ENCODE measurements at places on chromosomes 7 and 10.

DNA sequence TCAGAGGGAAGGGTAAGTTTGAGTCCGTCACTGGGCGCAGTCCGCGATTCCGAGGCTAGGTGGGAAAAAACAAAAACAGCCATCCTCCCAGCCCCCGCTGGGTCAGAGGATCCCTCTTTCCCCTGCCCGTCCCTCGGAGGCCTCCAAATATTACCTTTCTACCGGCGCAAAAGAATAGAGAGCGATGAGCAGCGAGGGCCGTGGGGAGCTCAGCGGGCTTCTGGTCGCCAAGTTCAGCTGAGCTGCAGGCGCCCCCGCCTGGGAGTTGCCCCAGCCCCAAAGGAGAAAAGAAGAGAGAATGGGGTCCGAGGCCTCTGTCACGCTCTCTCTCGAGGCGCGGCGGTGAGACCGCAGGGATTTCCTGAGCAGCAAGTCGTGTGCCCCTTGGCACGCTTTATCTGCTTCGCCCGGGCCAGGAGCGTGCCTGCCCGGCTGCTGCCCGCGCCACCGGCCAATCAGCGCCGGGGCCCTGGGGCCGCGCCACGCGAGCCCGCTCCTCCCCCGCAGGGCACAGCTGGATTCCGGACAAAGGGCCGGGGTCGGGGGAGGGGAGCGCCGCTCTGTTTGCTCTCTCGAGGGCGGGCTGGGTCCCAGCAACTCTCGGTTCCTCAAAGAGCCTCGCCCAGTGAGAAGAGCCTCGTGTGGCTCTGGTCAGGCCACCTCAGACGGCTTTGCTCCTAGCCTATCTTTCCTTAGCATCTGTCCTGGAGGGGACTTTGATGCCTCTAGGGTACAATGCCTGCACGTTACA is at the start of gene NEUROG3:
NEUROG3 (minus strand) TSS at position 367 of the 751 bp plus-strand sequence. CDS start 379 bp downstream, outside the sequence.
- DNase-seq, result no peak

DNA sequence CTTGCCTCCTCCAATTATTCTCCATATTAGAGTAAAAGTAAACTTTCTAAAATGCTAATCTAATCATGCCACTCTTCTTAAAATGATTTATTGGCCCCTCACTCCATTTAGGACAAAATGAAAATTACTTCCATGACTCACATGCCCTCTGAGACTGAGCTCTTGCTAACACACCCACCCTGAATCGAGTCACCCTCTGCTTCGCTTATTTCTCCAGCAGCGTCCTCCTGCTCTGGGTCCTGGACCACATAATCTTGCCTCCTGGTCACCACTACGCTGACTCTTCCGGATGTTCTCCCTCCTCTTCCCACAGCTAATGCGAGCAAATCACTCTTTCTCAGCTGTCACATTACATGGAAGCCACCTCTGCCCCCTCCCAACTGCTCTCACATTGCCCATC is 384.0 kb upstream of the FZD8 start:
- DNase-seq, result no peak

- no peak for DNase-seq
Observed at GRCh38 chr10:114635101-114635500, 23.0 kb downstream of the ABLIM1 start.

DNA sequence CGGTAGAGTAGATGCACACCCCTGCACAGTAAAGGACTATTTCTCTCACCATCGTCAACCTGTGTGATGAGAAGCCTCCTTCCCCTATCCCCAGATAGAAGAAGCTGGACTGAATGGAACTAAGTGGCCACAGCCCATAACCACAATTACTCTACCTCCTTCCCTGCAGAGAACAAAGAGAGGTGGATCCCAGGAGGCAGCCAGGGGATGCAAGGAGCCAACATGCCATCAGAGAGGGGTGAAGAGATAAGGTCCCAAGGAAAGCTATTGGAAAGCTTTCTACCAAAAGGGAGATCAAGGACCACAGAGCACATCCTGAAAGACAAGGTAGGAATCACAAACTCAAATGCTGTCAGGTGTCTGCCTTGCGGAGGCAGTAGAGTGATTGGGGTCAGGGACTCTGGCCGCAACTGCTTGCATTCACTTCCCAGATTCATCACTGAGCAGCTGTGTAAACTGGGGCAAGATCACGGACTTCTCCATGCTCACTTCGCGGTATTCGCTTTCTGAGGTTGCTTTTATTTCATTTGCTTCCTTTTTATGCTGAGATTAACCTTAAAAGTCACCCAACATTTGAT is 81.6 kb upstream of the MYO3A start:
- no peak for DNase-seq

DNA sequence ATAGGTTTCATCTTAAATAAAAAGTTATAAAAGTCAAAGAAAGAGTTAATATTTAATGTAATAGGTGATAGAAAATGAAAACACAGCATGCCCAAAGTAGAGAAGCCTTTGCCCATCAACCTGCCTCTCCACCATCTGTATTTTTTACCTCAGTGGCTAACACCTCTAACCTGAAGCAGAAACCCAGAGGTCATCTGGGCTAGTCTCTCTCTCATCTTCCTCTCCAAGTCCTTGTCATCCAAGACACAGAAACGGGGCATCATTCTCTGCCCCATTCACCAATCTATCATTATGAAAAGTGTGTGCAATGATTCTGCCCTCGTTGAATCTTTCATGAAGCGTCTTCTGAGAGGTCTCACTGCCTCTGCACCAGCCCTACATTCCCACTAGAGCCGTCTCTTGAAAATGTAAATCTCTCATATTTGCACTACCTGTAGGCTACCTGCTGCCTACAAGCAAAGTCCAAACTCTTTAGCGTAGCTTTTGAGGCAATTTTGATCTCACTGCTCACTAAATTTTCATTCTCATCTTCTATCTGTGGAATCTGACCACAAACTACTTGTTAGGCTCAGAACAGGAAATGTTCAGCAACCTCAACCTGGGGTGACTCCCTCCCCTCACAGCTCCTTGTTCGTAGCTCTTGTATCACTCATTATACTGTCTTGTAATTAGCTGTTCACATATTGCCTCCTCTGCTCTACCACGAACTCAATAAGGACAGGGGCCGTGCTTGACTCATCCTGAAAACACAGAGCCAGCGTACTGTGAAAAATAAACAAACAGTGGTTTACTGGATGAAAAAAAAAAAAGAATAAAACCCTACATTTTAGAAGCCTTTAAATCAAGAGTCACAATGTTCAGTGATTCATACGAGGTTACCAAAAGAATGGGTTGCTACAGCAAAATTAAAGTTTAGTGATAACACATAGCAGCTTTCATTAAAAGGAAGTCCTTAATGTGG is 83.1 kb downstream of the CTNNA3 start:
- no peak for DNase-seq

DNA sequence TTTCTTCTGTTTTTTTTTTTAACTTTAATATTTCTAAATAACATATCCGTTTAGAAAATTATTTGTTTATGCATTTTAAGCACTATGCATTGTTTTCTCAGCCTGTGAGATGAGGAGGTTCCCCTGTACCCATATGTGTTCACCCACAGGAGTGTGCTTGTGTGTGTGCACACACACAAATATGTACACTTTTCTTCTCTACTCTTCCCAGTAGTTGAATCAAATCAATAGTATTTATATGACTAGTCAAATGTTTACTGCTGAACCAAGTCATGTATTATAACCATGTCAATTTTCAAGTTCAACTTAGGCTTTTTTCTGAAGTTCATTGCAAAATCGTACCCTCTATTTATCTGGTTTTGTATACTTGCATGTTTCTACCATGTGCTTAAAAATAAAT is 37.3 kb downstream of the HDAC9 start:
- no peak for DNase-seq

DNA sequence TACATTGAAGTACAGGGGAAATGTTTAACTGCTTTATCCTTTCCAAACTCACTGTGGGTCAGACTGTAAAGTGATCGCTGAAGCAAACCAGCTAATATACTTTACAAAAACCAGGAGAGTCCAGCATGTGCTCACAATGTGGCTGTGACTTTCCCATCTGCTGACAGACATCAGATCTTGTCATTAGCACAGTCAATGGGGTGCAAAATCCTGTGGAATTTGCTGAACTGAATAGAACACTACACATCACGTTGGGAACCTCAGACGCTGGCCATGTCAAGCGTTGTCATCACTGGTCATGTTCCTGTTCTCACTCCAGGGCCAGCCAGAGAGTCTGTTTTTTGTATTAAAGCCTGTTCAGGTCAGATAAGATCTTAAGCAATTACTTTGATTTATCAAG is 83.4 kb downstream of the AGMO start:
- no peak for DNase-seq

GRCh38 chr10:131387018-131387529 is 75.6 kb upstream of the TCERG1L start:
- no peak for DNase-seq

DNA sequence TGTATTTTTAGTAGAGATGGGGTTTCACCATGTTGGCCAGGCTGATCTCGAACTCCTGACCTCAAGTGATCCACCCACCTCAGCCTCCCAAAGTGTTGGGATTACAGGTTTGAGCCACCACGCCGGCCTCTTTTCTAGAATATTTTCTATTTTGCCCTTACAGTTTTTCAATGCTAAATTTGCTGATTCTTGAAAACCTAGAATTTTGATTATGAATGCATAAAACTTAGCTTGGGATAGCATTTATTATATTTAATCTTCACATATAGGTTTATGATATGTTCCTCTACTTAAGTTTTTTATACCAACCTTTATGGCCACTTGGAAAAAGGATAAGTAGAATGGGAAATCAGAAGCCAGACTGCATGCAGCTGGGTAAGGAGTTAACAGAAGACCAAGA is 2.1 kb downstream of the TMEM60 start:
- DNase-seq, result no peak

DNA sequence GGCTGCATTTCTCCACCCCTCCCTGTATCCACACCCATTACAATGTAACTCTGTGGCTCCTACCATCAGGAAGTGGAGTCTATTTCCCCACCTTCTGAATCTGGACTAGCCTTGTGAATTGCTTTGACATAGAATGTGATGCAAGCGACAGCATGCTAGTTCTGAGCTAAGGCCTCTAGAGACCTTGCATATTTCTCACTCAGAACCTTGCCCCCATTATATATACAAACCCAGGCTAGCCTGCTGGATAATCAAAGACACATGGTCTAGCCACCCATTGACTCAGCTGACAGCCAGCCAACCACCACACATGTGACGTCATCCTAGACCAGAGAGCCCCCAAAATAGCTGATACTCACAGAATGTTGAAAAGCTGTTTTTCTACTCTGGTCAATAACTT is 77.9 kb downstream of the CCDC71L start:
- no peak for DNase-seq

DNA sequence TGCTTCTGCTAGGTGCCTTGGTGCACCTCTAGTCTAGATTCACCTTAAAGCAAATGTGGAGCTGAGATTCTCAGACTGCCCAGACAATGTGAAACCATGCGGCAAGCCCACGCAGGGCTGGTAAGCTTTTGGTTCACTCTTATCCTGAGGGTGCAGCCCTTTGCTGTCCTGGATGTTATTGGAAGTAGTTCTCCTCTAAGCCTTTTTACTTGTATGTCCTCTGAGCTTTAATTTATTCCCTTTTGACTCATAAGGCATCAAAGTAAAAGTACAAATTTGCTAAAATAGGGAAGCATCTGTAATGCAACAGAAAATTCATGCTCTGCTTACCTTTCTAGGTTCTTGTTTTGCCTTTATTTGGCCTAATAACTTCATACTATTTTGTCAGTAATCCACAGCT is 186.8 kb downstream of the MACC1 start:
- no peak for DNase-seq

- DNase-seq, result no peak
Observed at GRCh38 chr7:38138171-38138570, 39.9 kb upstream of the STARD3NL start.

DNA sequence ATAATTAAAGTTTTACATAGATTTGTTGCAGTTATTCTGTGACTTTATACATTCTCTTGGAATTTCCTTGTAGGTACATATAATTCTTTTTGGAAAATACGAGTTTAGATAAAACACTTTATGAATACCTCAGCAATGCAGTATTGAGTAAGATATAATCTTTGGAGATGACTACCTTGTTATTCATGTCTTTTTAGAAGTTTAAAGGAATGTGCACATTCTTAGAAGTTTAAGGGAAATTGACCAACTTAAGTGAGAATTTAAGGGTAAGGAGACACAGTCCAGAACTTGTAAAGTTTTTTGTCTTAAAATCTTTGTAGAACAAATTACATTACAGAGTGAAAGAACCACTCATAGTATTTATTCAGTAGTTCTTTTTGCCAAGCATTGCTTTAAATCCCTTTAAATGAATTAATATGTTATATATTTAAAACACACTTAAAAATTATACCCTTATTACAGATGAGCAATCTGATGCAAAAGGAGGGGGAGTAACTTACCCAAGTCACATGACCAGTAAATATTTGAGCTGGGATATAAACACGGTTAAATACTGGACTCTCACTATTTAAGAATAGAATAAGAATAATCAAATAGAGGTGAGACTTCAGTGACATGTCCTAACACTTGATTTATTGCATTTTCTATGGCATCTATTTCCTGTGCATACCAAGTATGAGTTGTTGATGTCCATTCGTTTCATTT is 139.5 kb upstream of the FERD3L start:
- DNase-seq, result no peak

- DNase-seq, result no peak
Observed at GRCh38 chr10:108567899-108568752, 1355.2 kb downstream of the XPNPEP1 start.
